ENCODE measurements at places on chromosomes 6 and 20. TPM values are rescaled to one million over a fixed set of nuclear protein-coding genes. Genes with fewer than 3 reads are reported as not detected.

The FAM217A gene
- polyA plus RNA-seq = not detected

The ACTL10 gene
- polyA plus RNA-seq = 12.0 TPM

The GNRH2 gene
- not detected for polyA plus RNA-seq

The WFDC5 gene
- not detected for polyA plus RNA-seq

The GSTA3 gene
- polyA plus RNA-seq = not detected

The BMP7 gene
- not detected for polyA plus RNA-seq

Measured in IgD-negative memory B cell (primary cell).